Activated CD4-positive, alpha-beta memory T cell treated with anti-CD3 and anti-CD28 coated beads, Interleukin-2, amount 10 ng/mL, durations not matched to agents 7 days and 5 days (primary cell): ENCODE measurements at places on chromosomes 11 and 22. TPM values are rescaled to one million over a fixed set of nuclear protein-coding genes. Genes with fewer than 3 reads are reported as not detected.
A peak's percentile ranks its signal among the peaks of the same experiment; 100 is the strongest.

DNA sequence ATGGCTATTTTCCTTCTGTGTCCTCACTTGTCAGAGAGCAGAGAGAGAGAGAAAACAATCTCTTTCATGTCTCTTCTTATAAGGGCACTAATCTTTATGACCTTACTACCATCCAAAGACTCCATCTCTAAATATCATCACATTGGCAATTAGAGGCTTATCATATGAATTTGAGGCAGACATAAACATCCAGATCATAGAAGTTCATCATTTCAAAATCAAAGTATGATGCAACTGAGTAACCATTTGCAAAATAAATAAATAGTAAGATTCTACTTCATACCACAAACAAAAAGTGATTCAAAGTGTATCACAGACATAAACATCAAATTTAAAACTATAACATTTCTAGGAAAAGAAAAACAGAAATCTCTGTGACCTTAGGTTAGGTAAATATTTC, 504.7 kb upstream of the ARHGAP42 start:
- H3K27ac ChIP-seq: no peak overlapping the region
- no peaks in the 10 kb centered on the region for H3K27me3 ChIP-seq
- no peak for DNase-seq

DNA sequence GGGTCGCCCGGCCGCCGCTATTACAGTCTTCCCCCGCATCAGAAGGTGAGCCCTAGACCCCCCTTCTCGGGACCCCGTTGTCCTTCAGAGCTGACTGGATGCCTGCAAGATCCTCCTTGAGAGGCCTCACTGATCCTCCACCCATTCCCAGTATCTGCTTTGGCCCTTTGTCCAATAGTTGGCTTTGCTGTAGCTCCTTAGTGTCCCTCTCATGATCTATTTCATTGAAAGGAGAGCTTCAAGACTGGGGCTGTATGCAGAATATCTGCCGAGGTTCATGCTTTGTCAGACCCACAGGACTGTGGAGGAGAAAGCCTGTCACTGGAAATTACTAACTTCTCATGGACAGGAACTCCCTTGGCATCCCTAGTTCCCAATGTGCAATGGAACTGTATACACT, 499 bp downstream of the DLAT start:
- no peaks in the 10 kb centered on the region for H3K27me3 ChIP-seq
- H3K36me3 ChIP-seq: peaks cover 35% of the 10 kb centered on the region
- H3K27ac ChIP-seq: peak overlapping the region; percentile 95
- H3K4me3 ChIP-seq: peak overlapping the region; percentile 97
- no peak for DNase-seq
- peaks cover 27% of the 10 kb centered on the region for H3K4me1 ChIP-seq

- peaks cover 4% of the 10 kb centered on the region for H3K36me3 ChIP-seq
- DNase-seq: no peak
- peaks cover 32% of the 10 kb centered on the region for H3K4me1 ChIP-seq
- no peak overlapping the region for H3K27ac ChIP-seq
Measured at GRCh38 chr11:128190312-128190711, 397.0 kb downstream of the ETS1 start.

- no peak overlapping the region for H3K4me3 ChIP-seq
- peaks cover 11% of the 10 kb centered on the region for H3K36me3 ChIP-seq
Measured at GRCh38 chr11:7635137-7635536, 38.2 kb downstream of the CYB5R2 start.

DNA sequence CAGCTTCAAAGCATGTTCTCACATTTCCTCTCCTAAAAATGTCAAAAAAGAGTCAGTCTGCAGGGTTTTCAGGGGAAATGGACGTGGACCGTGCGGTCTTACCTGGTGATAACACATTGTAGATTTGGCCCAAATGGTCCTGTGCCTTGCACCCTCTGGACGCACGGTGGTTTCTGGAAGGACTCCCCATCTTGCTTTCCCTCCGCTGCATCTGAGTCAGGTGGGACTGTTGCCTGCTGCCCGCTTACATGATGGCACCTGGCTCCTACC, 1290.1 kb downstream of the TBC1D22A start:
- no peaks in the 10 kb centered on the region for H3K4me1 ChIP-seq
- no peaks in the 10 kb centered on the region for H3K27me3 ChIP-seq
- H3K4me3 ChIP-seq: no peak overlapping the region
- no peaks in the 10 kb centered on the region for H3K36me3 ChIP-seq

DNA sequence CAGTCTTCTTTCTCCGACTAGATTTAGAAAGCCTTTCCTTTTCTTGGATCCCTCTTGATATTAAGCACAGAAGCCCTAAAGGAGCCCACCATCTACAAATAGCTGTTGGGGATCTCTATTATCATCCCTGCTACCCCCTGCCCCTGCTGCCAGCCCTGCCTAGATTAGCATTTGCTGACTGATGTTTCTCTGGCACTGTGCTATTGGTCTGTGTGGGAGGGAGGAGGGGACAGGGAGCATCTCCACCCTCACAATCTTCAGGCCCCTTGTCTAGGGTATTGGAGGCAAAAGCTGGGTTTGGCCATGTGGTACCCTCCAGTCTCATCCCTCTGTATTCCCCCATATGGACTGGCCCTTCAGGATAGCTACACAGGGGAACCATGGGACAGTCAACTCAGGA, 6.2 kb downstream of the USH1C start:
- H3K4me3 ChIP-seq: no peak overlapping the region
- H3K27ac ChIP-seq: no peak overlapping the region
- no peaks in the 10 kb centered on the region for H3K4me1 ChIP-seq
- no peak for DNase-seq
- H3K27me3 ChIP-seq: peaks cover 29% of the 10 kb centered on the region
- H3K36me3 ChIP-seq: no peaks in the 10 kb centered on the region

- H3K27ac ChIP-seq: no peak overlapping the region
- peaks cover 22% of the 10 kb centered on the region for H3K4me1 ChIP-seq
- H3K27me3 ChIP-seq: no peaks in the 10 kb centered on the region
- DNase-seq: no peak
- no peak overlapping the region for H3K4me3 ChIP-seq
Measured at GRCh38 chr22:26556904-26557303, 33.0 kb downstream of the TPST2 start.

DNA sequence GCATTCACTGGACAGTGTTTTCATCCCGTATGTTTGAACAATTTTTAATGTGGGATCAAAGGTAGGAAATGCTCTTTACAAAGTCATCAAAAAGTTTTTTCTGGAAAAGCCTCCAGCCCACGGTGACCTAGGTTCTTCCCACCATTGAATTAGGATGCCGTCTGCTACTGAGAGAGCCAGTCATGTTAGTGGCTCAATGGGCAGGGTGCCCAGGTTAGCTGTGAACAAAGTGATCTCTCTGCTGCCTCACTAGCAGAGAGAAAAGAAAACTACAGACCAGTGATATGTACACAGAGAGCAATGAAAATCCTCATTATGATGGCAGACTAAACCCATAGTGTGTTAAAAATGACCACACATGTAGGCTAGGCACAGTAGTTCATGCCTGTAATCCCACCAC, 32.4 kb downstream of the KCNQ1 start:
- no peak for DNase-seq
- H3K4me3 ChIP-seq: no peak overlapping the region
- peaks cover 36% of the 10 kb centered on the region for H3K36me3 ChIP-seq
- no peaks in the 10 kb centered on the region for H3K27me3 ChIP-seq

- no peak for DNase-seq
- no peak overlapping the region for H3K27ac ChIP-seq
Measured at GRCh38 chr11:81036168-81036870, 1595.5 kb upstream of the TENM4 start.

The FOLR1 gene
- total RNA-seq: not detected
